Left hindlimb (tissue), 1 donor: ENCODE measurements at places on chromosomes 2 and 18.

GRCh38 chr2:229235131-229235914 is 35.8 kb downstream of the PID1 start:
- DNase-seq, result no peak

DNA sequence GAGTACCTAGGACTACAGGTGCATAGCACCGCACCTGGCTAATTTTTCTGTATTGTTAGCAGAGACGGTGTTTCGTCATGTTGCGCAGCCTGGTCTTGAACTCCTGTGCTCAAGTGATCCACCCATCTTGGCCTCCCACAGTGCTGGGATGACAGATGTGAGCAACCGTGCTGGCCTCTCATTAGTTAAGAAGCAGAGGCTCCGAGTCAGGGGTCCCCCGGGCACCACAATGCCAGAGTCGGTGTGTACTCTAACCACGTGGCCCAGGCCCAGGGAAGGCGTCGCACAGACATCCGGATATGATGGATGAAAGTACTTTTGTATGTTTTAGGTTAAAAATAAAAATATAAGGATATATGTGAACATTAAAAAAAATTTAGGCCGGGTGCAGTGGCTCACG is 28.3 kb upstream of the HPCAL1 start:
- no peak for DNase-seq

GRCh38 chr2:74513605-74514367 is 464 bp upstream of the TLX2 start:
- no peak for DNase-seq

DNA sequence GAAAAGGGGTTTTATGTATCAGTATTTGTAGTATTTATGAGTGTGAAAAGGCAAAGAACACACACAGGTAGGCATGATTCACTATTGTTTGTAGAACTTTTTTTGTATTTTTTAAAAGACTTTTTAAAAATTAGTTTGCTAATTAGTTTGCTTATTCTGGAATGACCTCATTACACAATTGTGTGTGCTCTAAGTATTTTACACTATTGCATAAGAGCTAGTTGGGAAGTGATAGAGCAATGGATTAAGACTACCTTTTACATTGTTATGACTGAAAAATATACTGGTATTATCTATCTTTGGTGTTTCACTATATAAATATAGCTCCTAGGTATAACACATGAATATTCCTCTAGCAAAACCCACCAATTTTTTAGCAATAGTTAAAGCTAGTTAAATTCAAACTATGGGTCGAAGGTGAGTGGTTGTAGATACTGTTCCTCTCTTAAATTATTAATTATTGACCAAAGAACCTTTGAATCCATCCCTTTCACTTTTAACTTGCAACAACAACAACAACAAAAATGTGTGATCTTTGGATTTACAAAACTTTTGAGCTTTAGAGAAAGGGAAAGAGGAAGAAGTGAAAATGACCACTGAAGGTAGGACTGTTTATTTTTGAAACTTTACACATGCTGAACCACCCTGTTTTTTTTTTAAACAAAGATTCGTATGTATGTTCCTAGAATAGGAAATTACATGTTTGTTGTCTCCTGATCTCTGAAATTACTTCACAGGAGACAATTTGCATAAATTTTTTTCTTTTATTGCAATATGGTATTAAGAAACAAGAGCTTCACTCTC is 18.7 kb downstream of the ITPRID2 start:
- no peak for DNase-seq

- no peak for DNase-seq
Observed at GRCh38 chr2:86123328-86123925, 17.4 kb downstream of the PTCD3 start.
